ENCODE measurements at places on chromosomes 2 and 18.

DNA sequence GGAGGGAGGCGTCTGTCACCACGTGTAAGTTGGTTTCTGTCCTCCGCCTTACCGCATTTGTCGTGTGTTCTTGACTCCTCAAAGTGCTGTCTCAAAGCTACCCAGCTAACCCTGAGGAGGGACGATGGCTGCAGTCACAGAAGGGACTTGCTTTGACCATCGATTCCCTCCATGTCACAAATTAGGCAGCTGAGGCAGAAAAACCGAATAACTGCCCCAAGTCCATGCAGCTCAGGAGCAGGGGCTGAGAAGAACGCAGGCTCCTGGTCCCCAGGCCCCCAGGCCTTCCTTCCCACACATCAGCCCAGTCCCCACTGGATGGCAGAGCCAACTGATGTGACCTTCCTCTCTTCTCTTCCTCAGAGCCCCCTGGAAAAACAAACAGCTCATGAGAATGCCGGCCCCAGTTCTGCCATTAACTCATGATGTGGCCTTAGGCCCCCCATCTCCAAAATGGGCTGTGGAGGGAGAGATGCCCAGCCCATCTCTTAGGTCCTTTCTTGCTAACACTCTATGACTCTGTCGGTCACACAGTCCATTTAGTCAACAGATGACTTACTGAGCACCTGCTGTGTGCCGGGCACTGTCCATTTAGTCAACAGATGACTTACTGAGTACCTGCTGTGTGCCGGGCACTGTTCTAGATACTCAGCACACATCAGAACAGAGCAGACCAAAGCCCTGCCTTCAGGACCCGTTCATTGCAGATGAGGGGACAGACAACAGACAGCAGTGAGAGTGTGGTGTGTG lies 19.6 kb downstream of the MTERF4 start:
- no peak for DNase-seq

DNA sequence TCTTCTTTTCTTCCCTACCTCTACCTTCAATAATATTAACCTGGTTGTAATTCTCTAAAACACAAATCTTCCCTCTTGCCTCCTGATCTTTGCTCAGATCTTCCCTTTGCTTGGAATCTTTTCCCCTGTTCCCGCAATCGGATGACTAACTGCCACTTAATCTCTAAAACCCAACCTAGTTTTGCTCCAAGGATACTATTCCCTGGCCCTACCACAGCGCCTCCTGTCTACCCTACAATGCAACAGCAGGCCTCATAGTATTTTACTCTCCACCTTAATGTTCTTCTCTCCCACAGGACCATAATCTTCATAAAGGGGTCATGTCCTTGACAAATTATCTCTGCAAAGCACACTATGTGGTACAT lies 246.8 kb upstream of the TNP1 start:
- DNase-seq, result no peak

DNA sequence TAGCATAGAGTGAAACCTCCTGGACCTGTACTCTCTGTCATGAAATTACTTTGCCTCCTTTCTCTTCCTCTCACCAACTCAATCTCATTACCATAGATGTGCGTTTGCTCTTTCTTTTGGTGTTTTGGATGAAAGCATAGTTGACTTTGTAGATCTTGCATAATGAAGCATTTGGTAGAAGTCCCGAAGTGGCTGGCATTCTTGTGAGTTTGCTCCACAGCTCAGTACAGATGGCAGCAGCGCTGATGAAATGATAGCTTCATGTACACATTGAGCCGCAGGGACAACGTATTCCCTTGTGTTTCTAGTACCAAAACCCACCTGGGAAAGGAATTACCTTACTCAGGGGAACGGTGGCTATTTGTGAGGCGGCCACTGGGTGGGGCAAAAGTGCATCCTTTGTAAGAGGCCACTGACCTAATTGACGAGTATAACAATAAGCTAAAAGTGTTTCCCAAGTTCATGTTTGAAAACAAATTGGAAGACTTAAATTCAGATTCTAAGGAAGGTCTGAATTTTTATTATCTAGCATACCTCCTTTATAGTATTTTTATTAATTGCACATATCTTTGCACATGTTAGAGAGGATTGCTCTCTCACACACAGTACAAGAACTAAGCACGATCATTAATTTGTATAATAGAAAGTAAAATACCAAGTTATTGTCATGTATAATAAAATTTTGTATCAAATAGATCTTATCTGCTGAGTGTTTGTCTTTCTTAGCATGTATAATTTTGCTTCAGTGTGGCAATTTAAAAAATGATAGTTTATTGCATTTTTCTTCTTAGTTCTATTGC lies 25.4 kb upstream of the CDH7 start:
- no peak for DNase-seq

GRCh38 chr2:182142062-182142461 lies 156.4 kb downstream of the PPP1R1C start:
- no peak for DNase-seq

DNA sequence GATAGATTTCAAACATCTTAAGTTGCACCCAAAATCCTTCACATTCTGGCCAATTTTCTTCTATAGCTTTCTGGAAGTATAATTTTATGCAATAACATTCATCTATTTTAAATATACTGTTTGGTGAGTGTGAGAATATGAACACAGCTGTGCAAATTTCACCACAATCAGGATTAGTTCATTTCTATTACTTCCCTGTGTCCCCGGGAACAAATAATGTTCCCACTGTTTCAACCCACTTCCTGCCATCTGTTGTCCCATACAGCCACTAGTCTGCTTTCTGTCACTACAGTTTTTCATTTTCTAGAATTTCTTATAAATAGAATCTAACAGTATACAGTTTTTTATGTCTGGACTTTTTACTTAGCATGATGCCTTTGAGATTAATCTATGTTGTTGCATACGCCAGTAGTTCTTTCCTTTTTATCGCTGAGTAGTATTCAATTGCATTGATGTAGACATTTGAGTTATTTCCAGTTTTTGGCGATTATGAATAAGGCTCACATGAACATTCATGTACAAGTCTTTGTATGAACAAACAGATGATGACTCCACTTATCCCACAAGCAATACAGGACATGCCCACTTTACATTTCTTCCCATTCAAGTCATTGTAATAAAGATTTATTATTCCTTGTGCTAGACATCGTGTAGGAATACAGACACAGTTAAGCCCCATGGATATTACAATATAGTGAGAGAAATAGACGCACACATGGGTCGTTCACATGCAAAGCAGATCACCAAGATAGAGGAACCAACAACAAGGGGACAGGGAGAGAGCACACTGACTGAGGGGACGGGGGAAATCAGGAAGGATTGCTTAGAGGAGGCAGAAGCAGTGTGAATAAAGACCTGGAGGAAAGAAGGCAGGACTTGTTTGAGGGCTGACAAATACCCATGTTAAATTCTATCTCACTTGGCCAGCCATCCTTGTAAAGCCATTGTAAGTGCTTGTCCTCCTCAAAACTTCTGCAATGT lies 72.9 kb upstream of the PAX8 start:
- no peak for DNase-seq

GRCh38 chr18:37787452-37787851 lies 221.9 kb upstream of the CELF4 start:
- DNase-seq, result no peak

GRCh38 chr2:126831234-126832005 lies 67.3 kb upstream of the TEX51 start:
- no peak for DNase-seq

- no peak for DNase-seq
Measured at GRCh38 chr2:206112846-206113547, 27.0 kb upstream of the INO80D start.

- no peak for DNase-seq
Measured at GRCh38 chr2:236336575-236337464, 72.6 kb upstream of the ASB18 start.

DNA sequence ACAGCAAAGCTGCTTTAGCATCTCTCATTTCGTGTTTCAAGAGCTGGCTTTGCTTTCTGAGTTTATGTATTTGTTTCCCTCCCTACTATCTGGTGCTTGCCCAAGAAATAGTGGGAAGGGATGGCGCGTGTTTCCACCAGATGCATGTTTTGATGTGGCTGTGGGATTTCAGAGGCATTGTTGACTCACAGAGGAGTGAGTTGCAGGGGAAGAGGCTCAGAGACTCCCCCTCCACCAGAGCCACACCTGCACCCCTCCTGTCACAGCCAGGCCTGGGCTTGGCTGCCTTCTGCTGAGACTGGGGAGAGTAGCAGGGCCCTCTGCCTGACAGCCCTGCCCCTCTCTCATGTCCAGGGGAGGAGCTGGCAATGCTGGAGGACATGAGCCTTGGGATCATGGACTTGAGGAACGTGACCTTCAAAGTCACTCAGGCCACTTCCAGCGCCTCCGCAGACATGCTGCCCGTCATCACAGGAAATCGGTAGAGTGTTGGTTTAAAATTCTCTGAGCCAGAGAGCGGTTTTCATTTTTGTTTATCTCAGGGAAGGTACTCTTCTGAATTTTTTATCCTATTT lies 42.9 kb downstream of the COA5 start:
- DNase-seq, result no peak

GRCh38 chr2:54534625-54535024 lies 78.5 kb downstream of the SPTBN1 start:
- no peak for DNase-seq

- peak; percentile 94 for DNase-seq
Measured at GRCh38 chr2:10447895-10448575, at the start of gene ODC1. TSS of gene ODC1 (minus strand) at chr2:10448327. CDS start at chr2:10445032, 3,295 bp downstream.

GRCh38 chr18:74284191-74284979 lies 7.4 kb downstream of the CYB5A start:
- DNase-seq, result no peak

DNA sequence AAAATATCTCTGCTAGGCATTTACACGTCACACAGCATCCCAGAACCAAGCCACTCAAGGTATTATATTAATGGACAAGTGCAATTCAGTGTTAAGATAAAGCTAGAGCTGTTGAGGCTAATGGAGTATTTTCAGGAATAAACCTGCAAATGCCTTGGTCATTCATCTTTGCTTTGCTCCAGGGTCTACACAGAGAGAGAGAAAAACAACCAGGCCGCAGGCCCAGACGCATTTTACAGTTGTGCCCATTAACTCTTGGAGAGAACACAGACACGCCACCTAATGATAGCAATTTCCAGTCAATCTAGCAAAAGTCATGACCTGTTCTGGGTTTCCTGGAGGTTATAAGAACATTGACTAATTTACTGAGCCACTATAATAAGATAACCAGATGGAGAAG lies 829.3 kb downstream of the LRRTM4 start:
- no peak for DNase-seq

GRCh38 chr2:230231251-230231650 lies 5.7 kb downstream of the SP140 start:
- no peak for DNase-seq

GRCh38 chr2:169734169-169734847 lies 676 bp downstream of the KLHL23 start:
- no peak for DNase-seq

DNA sequence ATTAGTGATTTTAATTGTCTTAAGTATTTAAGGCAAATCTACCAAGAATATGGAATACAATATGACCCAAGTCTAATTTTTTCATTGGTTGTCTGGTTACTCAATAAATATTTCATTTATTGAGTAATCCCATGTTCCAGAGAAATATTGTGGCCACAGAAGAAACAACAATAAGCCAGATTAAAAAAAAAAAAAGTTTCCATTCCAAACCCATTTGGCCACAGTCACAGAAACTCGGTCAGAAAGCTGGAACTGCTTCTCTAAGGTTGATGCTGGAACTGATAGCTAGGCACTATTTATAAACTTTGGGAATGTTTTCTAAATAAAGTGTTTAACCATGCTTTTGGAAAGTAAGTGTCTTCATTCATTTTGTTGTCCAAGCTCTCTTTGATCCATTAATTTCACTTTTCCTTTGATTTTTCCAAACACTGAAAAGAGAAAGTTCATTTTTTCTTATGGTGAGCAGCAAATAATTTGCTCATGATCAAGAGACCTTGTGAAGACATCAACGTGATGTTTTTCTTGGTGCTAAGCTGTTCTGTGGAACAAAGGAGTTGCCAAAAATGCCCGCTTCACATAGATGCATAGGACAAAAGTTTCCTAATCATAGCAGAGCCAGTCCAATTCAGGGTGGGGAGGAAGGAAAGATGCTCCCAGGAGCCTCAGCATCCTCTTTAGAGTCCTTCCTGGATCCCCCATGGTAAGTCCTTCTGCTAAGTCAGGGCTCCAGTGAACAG lies 72.1 kb upstream of the CCBE1 start:
- DNase-seq, result no peak

DNA sequence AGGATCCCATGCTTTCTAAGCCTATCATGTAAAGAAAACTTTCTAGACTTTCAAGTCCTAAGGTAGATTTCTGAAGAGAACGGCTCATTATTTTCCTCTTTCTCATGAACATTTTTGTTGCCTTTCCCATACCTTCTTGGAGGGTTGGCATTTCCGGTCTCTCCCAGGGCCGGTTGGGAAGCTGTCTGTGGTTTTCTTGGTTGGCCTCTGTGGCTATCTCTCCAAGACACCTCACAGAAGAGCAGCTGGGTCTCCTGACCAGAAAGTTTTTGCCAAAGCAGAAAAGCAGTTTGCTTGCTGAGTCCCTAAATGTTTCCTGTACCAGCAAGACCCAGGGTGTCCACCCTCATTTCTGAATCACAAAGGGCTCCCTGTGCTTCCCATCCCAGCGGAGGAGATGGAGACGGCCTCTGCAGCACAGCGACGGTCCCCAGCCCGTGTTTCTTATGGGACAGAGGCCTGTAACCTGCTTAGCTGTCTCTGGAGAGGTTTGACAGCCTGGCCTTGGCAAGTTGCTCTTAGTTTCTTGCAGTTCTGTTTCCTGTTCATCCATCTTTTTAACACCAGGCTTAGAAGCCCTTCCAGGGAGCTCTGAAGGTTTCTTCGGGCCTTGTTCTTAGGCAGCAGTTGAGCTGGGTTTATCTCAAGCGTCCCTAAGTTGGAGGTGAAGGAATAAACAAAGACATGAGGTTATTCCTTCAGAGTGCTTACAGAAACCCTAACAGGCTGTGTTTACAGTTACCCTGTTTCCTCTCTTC lies 39.8 kb downstream of the GREB1 start:
- DNase-seq, result no peak

GRCh38 chr2:147172493-147173188 lies 672.2 kb upstream of the ACVR2A start:
- no peak for DNase-seq

- DNase-seq, result no peak
Measured at GRCh38 chr2:158722266-158723105, 72.6 kb upstream of the DAPL1 start.

- no peak for DNase-seq
Measured at GRCh38 chr18:7068871-7069590, 48.6 kb downstream of the LAMA1 start.

DNA sequence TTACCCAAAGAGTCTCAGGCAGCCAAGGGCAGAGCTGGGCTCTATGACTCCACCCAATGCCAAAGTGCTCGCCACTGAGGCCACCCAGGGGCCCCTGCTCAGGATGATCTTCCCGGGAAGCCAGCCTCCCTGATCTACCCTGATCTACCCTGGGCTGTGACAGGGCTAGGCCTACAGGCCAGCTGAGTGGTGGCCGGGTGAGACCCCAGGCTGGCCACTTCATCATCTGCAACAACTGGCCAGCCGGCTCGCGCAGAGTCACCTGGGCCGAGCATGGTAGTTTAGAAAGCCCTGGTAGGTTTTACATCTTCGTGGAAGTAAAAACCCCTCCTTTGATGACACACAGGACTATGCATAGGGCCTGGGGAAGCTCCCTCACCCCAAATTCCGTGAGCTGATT lies 276.3 kb downstream of the NDUFA10 start:
- no peak for DNase-seq

GRCh38 chr2:219428469-219428868 lies 6.2 kb upstream of the SPEG start:
- DNase-seq, result no peak

GRCh38 chr2:240579771-240580614 lies 6.5 kb upstream of the CAPN10 start:
- DNase-seq, result peak; percentile 77

GRCh38 chr2:230866756-230867523 lies 2.2 kb downstream of the ITM2C start:
- DNase-seq, result peak; percentile 48

Measured in T-helper 1 cell (primary cell).